ENCODE measurements at places on chromosomes 1 and 21.

DNA sequence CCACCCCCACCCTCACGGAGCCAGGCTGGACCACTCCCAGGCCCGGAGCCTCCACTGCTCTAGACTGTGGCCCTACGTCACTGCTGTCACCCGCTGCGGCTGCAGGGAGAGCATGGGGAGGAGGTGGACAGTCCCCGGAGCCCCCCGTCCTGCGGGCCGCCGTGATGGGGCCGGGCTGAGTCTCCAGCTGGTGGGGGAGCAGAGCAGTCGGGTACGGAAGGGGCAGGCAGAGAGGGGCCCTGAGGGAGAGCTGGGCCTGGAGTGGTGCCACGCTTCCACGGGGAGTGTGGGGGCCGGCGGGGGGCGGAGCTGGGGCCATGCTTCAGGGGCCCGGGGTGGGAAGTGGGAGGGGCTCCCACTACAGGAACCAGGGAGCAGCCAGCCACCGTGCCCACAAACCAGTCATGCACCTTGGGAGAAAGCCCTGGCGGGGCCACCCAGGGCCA, 98.9 kb upstream of the KCNK1 start:
- DNase-seq, result no peak

- no peak for DNase-seq
Observed at GRCh38 chr1:66343569-66344325, 190.2 kb upstream of the SGIP1 start.

DNA sequence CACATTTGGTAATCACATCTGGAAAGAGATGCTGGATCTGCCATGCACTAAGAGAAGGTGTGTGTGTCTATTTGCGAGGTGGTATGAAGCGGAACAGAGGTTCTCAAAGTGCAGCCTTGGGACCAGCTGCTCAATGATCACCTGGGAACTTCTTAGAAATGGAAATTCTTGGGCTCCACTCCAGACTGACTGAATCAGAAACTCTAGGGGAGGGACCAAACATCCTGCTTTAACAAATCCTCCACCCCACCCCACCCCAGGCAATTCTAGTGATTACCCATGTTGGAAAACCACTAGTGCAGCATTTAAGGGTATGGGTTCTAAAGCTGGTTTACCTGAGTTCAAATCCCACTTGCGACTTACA, 143.9 kb upstream of the JUN start:
- no peak for DNase-seq

DNA sequence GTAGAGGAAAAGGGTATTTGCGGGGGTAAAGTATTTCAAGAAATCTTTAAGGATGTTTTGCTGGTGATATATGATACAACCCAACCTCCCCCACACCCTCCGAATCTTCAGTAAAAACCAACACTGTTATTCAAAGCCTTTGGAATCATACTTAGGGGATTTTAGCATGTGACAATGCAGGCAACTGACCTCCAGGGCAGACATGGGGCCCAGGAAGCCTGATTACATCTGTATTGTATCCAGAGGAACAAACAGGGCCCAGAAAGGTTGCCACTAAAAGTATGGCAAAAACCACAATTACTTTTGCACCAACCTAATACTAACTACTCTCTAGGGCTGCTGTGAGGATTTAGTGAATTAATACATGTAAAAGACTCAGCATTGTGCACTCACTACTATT, 43.9 kb upstream of the CNN3 start:
- no peak for DNase-seq

GRCh38 chr1:15272009-15272781, 25.2 kb downstream of the FHAD1 start:
- peak; percentile 37 for DNase-seq

GRCh38 chr1:69319287-69319686, 248.4 kb upstream of the LRRC7 start:
- DNase-seq, result no peak

- DNase-seq, result no peak
Observed at GRCh38 chr21:42040411-42041180, 30.4 kb upstream of the ZBTB21 start.

DNA sequence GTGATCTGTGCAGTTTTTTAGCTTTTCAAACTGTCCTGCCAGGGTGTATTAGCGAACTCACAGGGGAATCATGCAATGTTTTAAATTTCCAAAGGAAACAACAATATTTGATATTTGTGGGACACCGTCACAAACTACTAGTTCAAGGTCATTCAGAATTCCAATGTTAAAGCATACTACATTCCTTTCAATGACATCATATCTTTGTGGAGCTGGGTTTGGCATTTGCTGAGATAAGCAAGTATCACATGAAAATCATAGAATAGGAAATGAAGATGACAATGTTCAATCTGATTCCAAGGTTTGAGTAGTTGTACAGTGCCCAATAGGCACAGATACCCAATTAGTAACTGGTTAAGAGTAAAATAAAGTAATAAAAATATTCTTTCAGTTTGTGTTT, 35.6 kb downstream of the NUF2 start:
- DNase-seq, result no peak

GRCh38 chr1:204961765-204962419, 81.1 kb upstream of the CNTN2 start:
- no peak for DNase-seq

- DNase-seq, result no peak
Observed at GRCh38 chr1:17520041-17520440, 19.5 kb upstream of the ARHGEF10L start.

DNA sequence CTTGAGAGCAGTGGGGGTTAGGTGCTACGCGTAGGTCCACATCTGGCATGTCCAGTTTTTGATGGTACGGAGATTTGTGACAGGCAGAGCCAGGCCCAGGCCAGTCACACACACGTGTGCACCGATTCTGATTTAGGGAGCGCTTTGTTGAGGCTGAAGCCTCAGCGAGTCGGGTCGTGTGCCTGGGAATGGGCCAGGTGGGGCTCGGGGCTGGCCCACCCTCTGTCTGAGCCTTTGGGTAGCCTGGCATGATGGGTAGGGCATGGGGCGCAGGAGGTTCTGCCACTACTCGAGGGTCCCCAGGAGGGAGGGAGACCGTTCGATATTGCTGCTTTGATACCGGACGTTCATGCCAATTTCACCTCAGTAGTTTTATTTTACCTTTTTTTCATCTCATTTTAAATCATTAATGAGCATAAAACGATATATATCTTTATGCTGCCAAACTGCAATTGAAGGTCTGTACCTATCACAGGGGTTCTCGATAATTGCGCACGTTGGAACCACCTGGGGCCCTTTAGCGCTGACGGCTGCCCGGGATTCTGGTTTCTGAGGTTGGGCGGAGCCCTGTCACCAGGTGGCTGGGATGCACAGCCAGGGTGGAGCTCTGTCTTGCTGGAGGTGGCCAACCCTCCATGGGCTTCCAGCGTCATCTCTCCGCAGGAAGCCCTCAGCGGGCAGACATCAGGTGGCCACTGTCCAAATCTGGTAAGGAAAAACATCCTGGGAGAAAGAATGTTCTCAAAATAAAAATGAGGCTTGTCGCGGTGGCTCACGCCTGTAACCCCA, 71.9 kb downstream of the SCCPDH start:
- no peak for DNase-seq

DNA sequence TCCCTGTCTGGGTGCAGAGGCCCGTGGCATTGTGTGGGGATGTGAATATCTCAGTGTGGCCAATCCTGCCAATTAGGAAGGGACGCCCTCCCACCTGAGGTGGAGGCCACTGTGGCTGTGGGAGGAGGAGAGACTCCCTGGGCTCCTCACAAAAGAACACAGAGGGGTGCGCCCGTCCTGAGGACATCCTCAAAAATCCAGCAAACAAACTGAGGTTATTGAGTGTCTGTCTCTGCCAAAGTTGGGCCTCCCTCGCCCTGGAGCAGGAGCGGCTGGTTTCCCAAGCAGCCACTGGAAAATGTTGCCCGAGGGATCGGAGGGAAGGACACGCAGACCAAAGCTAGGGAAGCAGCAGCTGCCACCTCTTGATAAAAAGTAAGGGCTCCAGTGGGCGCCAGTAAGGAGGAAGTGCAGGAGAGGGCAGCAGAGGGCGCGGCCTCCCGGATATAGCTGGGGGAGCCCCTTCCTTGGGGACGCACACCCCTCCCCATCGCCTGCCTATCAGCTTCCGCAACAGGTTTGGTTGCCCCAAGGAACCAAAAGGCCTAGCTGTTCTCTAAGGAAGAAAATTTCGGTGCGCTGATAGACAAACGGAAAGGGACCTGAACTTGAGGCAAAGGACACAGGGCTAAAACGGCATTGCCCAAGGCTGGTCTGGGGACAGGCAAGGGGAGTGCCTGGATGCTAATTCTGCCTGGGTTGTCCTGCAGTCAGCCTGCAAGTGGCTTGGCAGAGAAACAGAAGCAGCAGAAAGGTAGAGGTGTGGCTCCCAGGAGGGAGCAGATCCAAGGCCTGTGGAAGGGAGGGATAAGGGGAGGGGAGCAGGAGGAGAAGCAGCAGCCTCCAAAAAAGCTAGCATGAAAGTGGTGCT, 1.7 kb upstream of the GRIK3 start:
- DNase-seq, result peak; percentile 11

- no peak for DNase-seq
Observed at GRCh38 chr21:38982096-38982495, 176.4 kb downstream of the ETS2 start.

DNA sequence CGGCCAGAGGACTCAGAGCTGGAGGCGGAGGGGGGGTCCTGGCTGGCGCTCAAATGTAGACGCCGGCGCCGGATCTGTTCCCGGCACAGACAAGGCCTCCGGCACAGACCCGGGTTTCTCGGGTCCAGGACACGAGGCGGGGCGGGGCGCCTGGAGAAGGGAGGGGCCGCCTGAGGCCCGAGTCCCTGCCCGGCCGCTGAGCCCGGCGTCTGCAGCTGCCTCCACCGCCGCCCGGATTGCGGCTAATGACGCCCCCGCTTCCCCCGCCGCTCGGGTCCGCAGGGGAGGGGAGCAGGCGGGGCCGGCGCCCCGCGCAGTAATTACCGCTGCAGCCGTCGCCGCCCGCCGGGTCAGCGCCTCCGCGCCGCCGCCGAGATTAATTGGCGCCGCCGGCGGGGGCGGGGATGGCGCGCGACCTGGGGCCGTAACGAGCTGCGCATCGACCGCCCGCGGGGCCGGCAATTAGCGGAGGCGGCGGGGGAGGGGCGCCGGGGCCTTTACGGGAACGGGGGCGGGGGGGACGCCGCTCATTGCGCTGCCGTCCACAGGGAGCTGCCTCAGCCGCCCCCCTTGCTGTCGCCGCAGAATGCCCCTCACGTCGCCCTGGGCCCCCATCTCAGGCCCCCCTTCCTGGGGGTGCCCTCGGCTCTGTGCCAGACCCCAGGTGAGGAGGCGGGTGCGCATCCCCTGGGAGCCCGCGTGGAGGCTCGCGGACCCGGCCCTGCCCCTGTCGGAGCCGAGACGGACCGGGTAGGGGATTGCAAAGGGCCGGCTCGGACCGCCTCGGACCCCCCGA, 17.3 kb downstream of the NOC2L start:
- no peak for DNase-seq

DNA sequence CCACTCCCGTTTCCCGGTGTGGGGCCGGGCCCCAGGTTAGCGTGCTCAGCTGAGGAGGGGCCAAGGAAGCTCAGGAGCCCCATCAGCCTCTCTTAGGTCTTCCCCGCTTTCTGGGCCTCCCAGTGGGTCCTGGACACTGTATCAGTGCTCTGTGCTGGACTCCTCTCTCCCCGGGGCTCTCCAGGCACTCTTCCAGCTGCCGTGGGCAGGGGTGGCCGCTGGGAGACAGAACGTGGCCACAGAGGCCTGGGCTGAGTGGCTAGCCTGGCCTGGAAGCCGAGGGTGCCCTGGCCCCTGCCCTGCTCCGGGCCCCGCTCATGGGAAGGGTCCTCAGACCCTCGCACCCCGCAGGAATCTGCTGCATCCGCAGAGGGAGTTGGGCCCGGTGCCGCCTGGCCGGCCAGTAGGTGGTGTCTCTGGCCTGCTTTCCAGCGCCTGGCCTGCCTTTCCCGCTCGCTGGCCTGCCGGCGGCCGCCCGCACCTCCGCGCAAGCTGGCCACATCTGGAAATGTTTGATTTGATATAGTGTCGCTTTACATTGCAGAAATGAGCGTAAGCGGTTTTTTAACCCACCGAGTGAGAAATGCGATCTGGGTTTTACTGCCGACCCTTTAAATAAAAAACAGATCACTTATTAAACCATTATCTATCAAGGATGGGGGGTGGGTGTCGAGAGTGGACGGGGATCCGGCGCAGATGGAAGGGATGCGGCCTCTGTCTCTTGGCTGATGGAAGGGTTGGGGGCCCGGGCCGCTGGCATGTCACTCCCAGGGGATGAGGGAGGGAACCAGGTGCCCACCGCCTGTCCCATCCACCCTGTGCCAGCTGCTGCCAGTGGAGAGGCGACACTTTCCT, 74.4 kb upstream of the TTC34 start:
- DNase-seq, result no peak

GRCh38 chr1:157095091-157095490, 4.5 kb downstream of the ETV3L start:
- no peak for DNase-seq

- DNase-seq, result no peak
Observed at GRCh38 chr1:3473381-3473844, 18.9 kb downstream of the ARHGEF16 start.

GRCh38 chr1:15328351-15329103, 81.2 kb upstream of the EFHD2 start:
- no peak for DNase-seq

GRCh38 chr1:154488922-154489321, 13.1 kb upstream of the TDRD10 start:
- no peak for DNase-seq

- DNase-seq, result no peak
Observed at GRCh38 chr21:26776310-26777021, 68.7 kb downstream of the ADAMTS1 start.

- DNase-seq, result no peak
Observed at GRCh38 chr1:20198918-20199317, 12.6 kb upstream of the PLA2G2C start.

DNA sequence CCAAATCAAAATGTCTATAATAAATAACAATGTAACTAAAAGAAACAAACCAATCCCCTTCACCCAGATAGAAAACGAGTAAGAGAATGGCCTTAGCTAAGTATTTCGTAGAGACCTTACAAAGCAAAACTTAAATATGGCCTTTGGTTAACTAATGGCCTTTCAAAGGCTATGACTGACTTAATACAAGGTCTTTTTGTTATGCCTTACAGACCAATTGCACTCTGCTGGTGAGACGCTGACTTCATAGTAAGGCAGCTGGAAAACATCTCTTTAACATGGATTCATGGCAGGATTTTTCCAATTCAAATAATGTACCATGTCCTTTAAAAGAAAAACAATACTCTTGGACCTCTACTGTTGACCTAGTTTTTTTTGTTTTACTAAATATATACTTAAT, 15.8 kb upstream of the TBCE start:
- no peak for DNase-seq

GRCh38 chr21:27802816-27803475, 836.1 kb upstream of the ADAMTS5 start:
- DNase-seq, result peak; percentile 31

DNA sequence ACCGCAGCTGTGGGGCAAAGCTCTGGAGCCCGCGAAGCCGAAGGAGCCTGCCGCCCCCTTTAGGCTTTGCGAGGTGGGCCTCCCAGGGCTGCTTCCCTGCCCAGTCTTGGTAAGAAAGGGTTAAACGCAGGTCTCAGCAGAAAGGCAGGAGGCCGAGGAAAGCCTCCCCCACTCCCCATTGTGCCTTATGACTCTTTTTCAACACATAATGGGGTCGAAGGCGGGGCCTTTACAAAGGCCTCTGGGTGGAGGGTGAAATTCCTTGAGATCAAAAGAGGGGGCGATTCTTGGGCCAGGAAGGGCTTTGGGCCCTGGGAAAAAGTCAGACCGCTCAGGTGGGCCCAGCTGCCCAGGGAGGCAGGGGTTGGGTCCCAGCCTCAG, 880 bp downstream of the ALPL start:
- DNase-seq, result no peak

GRCh38 chr1:100862591-100862990, 32.1 kb downstream of the EXTL2 start:
- DNase-seq, result no peak
